ENCODE measurements at places on chromosomes 3 and 15.

GRCh38 chr3:40313975-40314860 is 4.7 kb downstream of the EIF1B start:
- peaks cover 46% of the 10 kb centered on the region for H3K36me3 ChIP-seq
- H3K4me1 ChIP-seq: peaks cover 37% of the 10 kb centered on the region
- H3K4me3 ChIP-seq: no peak overlapping the region
- peak overlapping the region; percentile 48 for H3K27ac ChIP-seq

- no peaks in the 10 kb centered on the region for H3K36me3 ChIP-seq
- H3K27me3 ChIP-seq: no peaks in the 10 kb centered on the region
- H3K27ac ChIP-seq: no peak overlapping the region
- no peak overlapping the region for H3K4me3 ChIP-seq
- H3K4me1 ChIP-seq: no peaks in the 10 kb centered on the region
These were observed 754.4 kb downstream of the NTRK3 start for GRCh38 chr15:87502173-87502572.

- no peak for DNase-seq
- H3K27me3 ChIP-seq: peaks cover 7% of the 10 kb centered on the region
- no peak overlapping the region for H3K4me3 ChIP-seq
- no peaks in the 10 kb centered on the region for H3K36me3 ChIP-seq
- H3K27ac ChIP-seq: no peak overlapping the region
These were observed 154.4 kb downstream of the RPLP1 start for GRCh38 chr15:69606921-69607500.

- H3K27me3 ChIP-seq: peaks cover 6% of the 10 kb centered on the region
- H3K4me1 ChIP-seq: no peaks in the 10 kb centered on the region
- no peak overlapping the region for H3K4me3 ChIP-seq
- no peak for DNase-seq
- H3K27ac ChIP-seq: no peak overlapping the region
- no peaks in the 10 kb centered on the region for H3K36me3 ChIP-seq
These were observed 51.2 kb downstream of the FGF12 start for GRCh38 chr3:192675958-192676649.

DNA sequence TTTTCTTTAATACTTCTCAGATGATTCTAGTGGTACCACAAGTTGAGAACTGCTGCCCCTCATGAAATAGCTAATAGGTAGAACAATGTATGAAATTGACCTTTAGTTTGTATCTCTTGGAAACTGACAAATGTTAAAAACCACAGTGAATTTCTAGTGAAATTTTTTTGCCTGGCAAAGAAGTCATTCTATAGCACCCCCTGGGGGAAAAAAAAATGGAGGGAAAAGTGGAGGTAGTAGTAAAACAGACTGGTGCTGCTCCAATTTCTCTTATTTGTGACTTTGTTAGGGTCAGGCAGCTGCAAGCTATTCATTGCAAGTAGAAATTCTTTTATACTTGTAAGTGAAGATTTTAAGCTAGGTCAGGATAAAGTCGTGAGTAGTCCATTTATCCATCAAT is 605.0 kb downstream of the NLGN1 start:
- no peaks in the 10 kb centered on the region for H3K36me3 ChIP-seq
- no peak overlapping the region for H3K4me3 ChIP-seq
- H3K27me3 ChIP-seq: peaks cover 5% of the 10 kb centered on the region
- H3K27ac ChIP-seq: no peak overlapping the region
- no peaks in the 10 kb centered on the region for H3K4me1 ChIP-seq

GRCh38 chr3:17301271-17301670 is 416.5 kb downstream of the PLCL2 start:
- H3K4me3 ChIP-seq: no peak overlapping the region
- H3K36me3 ChIP-seq: peaks cover 11% of the 10 kb centered on the region
- no peaks in the 10 kb centered on the region for H3K27me3 ChIP-seq
- no peak overlapping the region for H3K27ac ChIP-seq
- H3K4me1 ChIP-seq: peaks cover 7% of the 10 kb centered on the region

DNA sequence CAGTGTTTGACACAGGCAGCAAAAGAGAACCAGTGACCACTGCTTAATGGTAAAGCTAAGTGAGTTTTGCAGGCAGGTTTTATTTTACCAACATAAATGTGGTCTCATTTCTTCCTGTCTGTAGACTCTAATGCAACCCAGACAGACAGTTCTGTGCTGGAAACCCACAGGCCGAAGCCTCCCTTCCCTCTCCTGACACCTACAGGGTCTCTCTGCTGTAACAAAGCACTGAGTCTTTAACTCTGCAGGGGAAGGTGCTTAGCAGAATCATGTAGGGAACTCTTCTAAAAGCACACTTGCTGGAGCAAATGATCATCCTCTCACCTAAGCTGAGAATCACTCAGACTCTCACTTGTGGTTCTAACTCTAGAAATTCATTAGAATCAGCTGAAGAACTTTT is 200.3 kb downstream of the KBTBD8 start:
- H3K36me3 ChIP-seq: no peaks in the 10 kb centered on the region
- no peak overlapping the region for H3K27ac ChIP-seq
- H3K27me3 ChIP-seq: no peaks in the 10 kb centered on the region

GRCh38 chr15:52786436-52787122 is 3.6 kb downstream of the ONECUT1 start:
- no peak overlapping the region for H3K4me3 ChIP-seq
- peaks cover 52% of the 10 kb centered on the region for H3K27me3 ChIP-seq
- peaks cover 37% of the 10 kb centered on the region for H3K4me1 ChIP-seq
- no peak for DNase-seq

DNA sequence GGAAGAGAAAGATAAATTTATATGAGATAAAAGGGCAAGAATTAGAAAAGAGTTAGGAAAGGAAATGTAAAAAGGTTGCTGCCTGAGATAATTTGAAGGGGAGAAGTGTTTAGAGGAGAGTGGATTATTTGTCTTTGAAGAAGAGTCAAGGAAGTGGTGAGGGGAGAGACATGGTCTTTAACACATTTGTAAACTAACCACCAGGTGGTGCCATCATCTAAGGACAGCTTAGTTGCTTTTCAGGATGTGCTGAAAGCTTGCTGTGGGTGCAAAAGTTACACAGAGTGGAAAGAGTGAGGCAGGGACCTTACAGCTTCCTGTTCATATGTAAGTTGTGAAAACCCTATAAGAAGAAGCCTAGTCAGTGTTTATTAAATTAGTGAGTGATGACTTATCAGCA is 114.1 kb upstream of the DNAJC19 start:
- no peak overlapping the region for H3K4me3 ChIP-seq
- peaks cover 14% of the 10 kb centered on the region for H3K36me3 ChIP-seq
- H3K27ac ChIP-seq: no peak overlapping the region
- H3K27me3 ChIP-seq: no peaks in the 10 kb centered on the region
- no peak for DNase-seq

DNA sequence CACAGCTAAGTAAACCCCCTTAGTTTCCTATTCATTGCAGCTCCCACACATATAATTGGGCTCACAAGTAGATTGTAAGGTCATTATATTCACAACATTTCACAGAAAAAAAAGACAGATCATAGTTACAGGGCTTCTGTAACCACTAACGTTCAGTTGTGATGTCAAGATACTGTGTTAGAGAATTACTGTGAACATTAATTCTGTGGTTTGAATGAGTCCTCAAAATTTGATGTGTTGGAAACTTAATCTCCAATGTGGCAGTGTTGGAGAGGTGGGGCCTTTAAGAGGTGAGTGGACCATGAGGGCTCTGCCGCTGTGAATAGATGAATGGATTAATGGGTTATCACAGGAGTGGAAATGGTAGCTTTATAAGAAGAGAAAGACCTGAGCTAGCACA is 21.3 kb downstream of the GRK7 start:
- H3K4me3 ChIP-seq: no peak overlapping the region
- no peaks in the 10 kb centered on the region for H3K27me3 ChIP-seq
- peaks cover 10% of the 10 kb centered on the region for H3K4me1 ChIP-seq
- no peaks in the 10 kb centered on the region for H3K36me3 ChIP-seq
- no peak for DNase-seq
- H3K27ac ChIP-seq: no peak overlapping the region

DNA sequence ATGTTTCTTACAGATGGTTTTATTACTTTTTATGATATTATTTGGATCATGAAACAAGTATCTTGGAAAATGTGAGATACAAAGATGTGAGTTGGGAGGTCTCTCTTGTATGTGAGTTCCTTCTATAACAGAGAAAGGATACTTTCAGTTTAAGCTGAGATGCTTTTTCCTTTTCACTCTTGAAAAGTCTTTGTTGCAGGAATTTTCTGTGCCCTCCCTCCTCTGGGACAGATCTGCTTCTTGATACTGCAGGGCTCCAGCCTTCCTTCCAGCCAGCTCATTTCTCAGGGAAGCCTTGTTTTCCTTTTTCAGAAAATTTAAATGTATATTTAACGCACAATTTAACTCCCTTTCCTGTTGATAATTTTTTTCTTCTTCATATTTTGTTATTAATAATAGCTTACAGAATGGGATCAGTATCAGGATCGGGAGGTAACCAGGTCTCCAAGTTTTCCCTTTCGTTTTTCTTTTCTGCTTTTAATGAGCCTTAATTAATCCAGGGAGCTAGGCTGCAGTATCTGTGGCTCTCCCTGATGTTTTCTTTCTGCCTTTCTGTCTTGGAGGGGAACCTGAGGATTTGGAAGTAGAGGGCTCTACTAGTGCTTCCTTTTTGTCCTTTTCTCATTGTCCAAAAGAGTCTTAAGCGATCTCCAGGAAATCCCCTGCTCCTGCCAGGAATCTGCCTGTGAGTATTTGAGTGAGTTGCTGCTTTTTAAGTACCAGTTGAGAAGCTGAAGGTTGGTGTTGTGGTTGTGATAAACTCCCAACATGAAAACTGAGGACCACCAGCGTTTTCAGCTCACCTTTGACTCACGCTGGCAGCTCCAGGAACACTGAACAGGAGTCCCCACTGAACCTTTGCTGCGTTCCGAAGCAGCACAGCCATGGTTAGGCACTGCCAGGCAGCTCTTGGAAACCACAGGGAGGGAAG is 105.7 kb downstream of the IGF1R start:
- H3K27ac ChIP-seq: no peak overlapping the region
- peaks cover 40% of the 10 kb centered on the region for H3K4me1 ChIP-seq
- no peaks in the 10 kb centered on the region for H3K36me3 ChIP-seq

- H3K27me3 ChIP-seq: no peaks in the 10 kb centered on the region
- H3K36me3 ChIP-seq: no peaks in the 10 kb centered on the region
- DNase-seq: no peak
- H3K4me1 ChIP-seq: no peaks in the 10 kb centered on the region
- no peak overlapping the region for H3K4me3 ChIP-seq
- H3K27ac ChIP-seq: no peak overlapping the region
These were observed 101.6 kb upstream of the ANKRD28 start for GRCh38 chr3:15899388-15899787.

DNA sequence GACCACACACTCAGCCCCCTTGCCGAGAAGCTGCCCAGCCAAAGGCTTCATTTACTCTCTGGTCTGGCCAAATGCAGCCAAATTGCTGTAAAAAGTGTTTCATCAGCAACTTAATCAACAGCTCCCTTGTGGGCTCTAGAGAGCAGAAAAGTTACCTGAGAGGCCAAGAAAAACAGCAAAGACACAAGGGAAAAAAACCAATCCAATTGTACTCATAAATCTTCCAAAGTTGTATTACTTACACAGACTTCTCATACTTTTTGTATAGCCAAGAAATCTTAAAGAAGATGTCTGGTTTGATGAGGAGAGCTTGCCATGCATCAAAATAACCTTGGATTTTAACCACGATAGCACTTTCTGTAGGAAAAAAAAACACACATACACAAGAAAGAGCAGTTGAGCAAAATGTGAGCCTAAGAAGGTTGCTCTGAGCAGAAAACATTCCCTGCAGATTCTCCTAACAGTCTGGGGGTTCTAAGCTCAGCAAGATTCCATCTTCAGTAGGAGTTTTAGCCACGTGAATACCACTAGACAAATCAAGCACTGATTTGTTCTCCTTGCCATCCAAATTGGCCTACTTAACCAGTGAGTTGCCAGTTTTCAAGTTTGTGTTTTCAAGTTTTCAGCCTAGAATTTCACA is 120.0 kb downstream of the CYP19A1 start:
- H3K27ac ChIP-seq: no peak overlapping the region
- no peaks in the 10 kb centered on the region for H3K4me1 ChIP-seq
- H3K36me3 ChIP-seq: no peaks in the 10 kb centered on the region
- H3K27me3 ChIP-seq: peaks cover 16% of the 10 kb centered on the region

GRCh38 chr15:35627696-35628095 is 81.7 kb upstream of the DPH6 start:
- no peaks in the 10 kb centered on the region for H3K36me3 ChIP-seq
- DNase-seq: no peak
- no peak overlapping the region for H3K4me3 ChIP-seq
- H3K27ac ChIP-seq: no peak overlapping the region
- H3K4me1 ChIP-seq: no peaks in the 10 kb centered on the region
- peaks cover 6% of the 10 kb centered on the region for H3K27me3 ChIP-seq

- H3K4me3 ChIP-seq: no peak overlapping the region
- H3K27ac ChIP-seq: no peak overlapping the region
- H3K36me3 ChIP-seq: peaks cover 19% of the 10 kb centered on the region
- no peaks in the 10 kb centered on the region for H3K27me3 ChIP-seq
- DNase-seq: no peak
These were observed 19.8 kb downstream of the CMTM7 start for GRCh38 chr3:32411442-32411841.
